H4 (cell line): ENCODE measurements at places on chromosomes 3 and 15. TPM values are rescaled to one million over a fixed set of nuclear protein-coding genes. Genes with fewer than 3 reads are reported as not detected.

Gene BCHE
- total RNA-seq, result 48.5 and 56.3 TPM in 2 replicates

Gene ALDH1A3
- 54.3 and 57.9 TPM in 2 replicates for total RNA-seq

Gene ADCY5
- total RNA-seq, result 0.18 and 0.85 TPM in 2 replicates

Gene TMEM108
- 0.97 and 1.0 TPM in 2 replicates for total RNA-seq

Gene RASL12
- 0.04 and 0.25 TPM in 2 replicates for total RNA-seq

Gene FSIP1
- total RNA-seq, result 1.0 and 1.3 TPM in 2 replicates

Gene DAZL
- not detected in 2 replicates for total RNA-seq

Gene FBXO40
- not detected in 2 replicates for total RNA-seq

Gene MITF
- total RNA-seq, result 5.1 and 5.8 TPM in 2 replicates

Gene C3orf49
- not detected in 2 replicates for total RNA-seq

Gene SERINC4
- not detected in 2 replicates for total RNA-seq

Gene LRRC34
- total RNA-seq, result 0.35 and 0.43 TPM in 2 replicates

Gene CPLX3
- not detected in 2 replicates for total RNA-seq

Gene RPSA
- 2,268 and 2,637 TPM in 2 replicates for total RNA-seq

Gene SEMA5B
- total RNA-seq, result not detected in 2 replicates

Gene KBTBD13
- not detected in 2 replicates for total RNA-seq

Gene RLBP1
- total RNA-seq, result not detected in 2 replicates

Gene SI
- total RNA-seq, result 0.04 TPM in 1 of 2 replicates, not detected in the other

Gene ALDH1L1
- total RNA-seq, result 4.6 and 7.0 TPM in 2 replicates

Gene UROC1
- not detected in 2 replicates for total RNA-seq

Gene MCF2L2
- 0.62 and 0.64 TPM in 2 replicates for total RNA-seq

Gene SLC24A1
- total RNA-seq, result 3.8 and 3.9 TPM in 2 replicates

Gene SENP8
- 2.5 and 3.2 TPM in 2 replicates for total RNA-seq

Gene TRPM1
- total RNA-seq, result not detected in 2 replicates

Gene ZNF385D
- not detected in 2 replicates for total RNA-seq

Gene EXD1
- total RNA-seq, result 0.12 TPM in 1 of 2 replicates, not detected in the other

Gene PTX3
- total RNA-seq, result 0.99 and 1.5 TPM in 2 replicates

Gene NRROS
- 0.02 TPM in 1 of 2 replicates, not detected in the other for total RNA-seq

Gene ARHGEF26
- total RNA-seq, result 6.6 and 7.1 TPM in 2 replicates

Gene CSPG5
- total RNA-seq, result 0.93 and 1.5 TPM in 2 replicates

Gene TGM5
- not detected in 2 replicates for total RNA-seq

Gene SHF
- total RNA-seq, result 2.7 and 5.1 TPM in 2 replicates
